ENCODE measurements at places on chromosomes 2 and 18.

GRCh38 chr2:201136889-201137321, 20.9 kb downstream of the CFLAR start:
- DNase-seq = no peak

- DNase-seq = no peak
Measured at GRCh38 chr2:202186641-202187202, 51.7 kb downstream of the SUMO1 start.

GRCh38 chr2:143160732-143161707, 31.8 kb downstream of the ARHGAP15 start:
- DNase-seq = no peak

DNA sequence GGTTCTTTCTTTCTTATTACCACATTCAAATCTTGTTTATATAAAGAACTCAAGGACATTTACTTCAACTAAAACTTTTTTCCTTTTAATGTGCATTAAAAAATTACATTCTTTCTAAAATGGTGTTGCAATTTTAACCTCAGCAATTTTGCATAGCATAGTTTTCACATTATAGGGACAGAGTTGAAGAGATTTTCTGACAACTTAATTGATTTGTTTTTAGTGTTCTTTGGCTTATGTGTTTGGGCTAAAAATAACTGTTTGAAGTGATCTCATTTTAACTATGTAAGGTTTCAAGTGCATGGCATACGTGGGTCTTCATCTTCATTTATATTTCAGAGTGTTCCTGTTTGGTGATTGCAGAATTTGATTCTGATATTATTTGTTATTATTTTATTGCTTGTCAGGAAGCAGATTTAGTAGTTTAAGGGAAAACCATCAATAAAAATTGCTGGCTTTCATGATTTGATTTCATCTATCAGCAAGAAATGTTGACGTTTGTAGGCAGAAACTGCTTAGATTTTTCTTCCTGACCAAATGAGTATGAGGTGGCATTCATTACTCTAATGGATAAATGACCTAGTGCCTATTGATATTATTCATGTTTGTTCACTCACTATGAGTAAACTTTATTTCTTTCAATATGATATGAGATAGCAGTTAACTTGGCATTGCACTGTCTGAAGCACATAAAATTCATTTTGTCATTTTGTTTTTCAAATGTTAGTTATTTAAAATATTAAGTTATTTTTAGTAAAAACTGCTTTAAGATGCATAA, 398.4 kb downstream of the NUP35 start:
- no peak for DNase-seq

DNA sequence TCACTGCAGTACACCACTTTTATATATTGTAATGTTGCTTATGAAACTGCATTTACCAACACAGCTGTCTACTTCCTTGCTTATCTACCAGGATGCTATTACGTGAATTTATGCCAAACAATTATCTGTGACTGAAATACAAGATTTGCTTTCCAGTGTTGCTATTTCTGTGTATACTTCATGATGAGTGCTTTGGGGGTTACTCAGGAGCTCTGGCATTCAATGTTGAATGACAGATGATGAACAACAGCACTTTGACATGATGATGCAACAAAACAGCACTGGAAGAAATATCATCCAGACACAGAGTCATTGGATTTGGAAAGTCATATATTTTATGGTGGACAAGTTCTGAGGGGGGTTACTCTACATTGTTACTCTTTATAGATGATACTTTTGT, 125.8 kb downstream of the NETO1 start:
- no peak for DNase-seq

DNA sequence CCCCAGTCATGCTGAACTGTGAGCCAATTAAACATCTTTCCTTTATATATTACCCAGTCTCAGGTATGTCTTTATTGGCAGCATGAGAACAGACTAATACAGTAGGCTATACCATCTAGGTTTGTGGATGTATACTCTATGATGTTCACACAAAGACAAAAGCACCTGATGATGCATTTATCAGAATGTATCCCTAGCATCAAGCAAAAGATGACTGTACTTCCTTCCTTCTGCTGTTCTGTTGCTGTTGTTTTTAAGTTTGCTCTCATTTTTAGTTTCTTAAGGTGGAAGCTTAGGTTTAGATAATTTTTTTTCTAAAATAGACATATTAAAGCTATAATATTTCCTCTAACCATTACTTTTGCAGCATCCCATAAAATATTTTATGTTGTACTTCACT, 12.4 kb downstream of the ZSCAN30 start:
- DNase-seq = no peak

Data from hematopoietic multipotent progenitor cell treated with erythropoietin and hydrocortisone succinate and interleukin-3 and kit ligand, for 6 days (in vitro differentiated cells).